Activated CD4-positive, alpha-beta T cell treated with anti-CD3 and anti-CD28 coated beads, Interleukin-2, Interleukin-4, amounts not matched to agents 100 ng/mL and 50 ng/mL, durations not matched to agents 16 hours and 8 hours (primary cell): ENCODE measurements at places on chromosomes 3 and 15.

GRCh38 chr15:63913786-63914315, 80.1 kb upstream of the HERC1 start:
- DNase-seq: no peak

- no peak for DNase-seq
Measured at GRCh38 chr15:46366360-46367007, 731.7 kb downstream of the SQOR start.

GRCh38 chr3:149162007-149162406, 32.6 kb downstream of the HPS3 start:
- DNase-seq: no peak

DNA sequence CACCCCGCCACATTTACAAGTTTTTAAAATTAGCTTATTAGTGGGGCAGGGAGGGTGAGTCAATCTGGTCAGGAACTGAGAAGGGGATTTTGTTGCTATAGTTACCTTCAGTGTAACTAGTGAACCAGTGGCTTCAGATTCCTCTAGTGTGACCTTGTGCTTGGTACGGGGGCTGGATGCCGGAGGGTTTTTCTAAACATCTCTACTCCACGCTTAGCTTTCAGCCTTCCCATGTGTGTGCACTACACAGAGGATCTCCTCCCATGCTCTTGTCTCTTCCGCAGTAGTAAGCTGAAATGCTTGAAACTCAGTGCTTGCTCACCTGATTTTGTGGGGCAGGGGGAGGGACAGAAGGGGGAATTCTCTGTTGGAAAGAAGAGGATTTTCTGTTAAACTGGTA, 67.9 kb upstream of the AKAP13 start:
- DNase-seq: peak; percentile 25

GRCh38 chr15:88661041-88661700, 22.4 kb downstream of the ISG20 start:
- no peak for DNase-seq

DNA sequence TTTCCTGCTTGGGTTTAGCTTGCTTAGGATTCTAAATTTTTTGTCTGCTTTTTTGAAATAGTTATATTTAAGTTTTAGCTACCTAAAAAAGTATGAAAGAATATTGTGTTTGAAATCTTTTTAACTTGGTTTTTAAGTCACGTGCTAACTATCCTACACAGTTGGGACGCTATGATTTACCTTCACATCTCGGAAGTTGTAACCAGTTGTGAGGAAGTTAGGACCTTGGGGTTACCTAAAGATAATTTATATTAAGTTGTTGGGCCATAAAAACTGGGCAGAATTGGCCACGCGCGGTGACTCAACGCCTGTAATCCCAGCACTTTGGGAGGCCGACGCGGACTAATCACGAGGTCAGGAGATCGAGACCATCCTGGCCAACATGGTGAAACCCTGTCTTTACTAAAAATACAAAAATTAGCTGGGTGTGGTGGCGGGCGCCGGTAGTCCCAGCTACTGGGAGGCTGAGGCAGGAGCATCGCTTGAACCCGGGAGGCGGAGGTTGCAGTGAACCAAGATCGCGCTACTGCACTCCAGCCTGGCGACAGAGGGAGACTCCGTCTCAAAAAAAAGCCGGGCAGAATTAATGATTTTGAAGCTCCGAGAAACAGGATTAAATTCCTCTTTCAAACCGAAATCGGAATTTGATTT, 1.0 kb downstream of the ZFAND6 start:
- DNase-seq: peak; percentile 25

GRCh38 chr3:196697270-196697669, 14.8 kb downstream of the CEP19 start:
- DNase-seq: no peak
